Thoracic aorta (tissue), 2 donors: ENCODE measurements at places on chromosomes 12 and 14. TPM values are rescaled to one million over a fixed set of nuclear protein-coding genes. Genes with fewer than 3 reads are reported as not detected.
A peak's percentile ranks its signal among the peaks of the same experiment; 100 is the strongest.

The ACOT4 gene
- 1.3 TPM for total RNA-seq

The FOXN4 gene
- total RNA-seq: not detected

The CNTN1 gene
- total RNA-seq: 42.8 TPM

The CLBA1 gene
- total RNA-seq: 4.6 TPM

The PAPLN gene
- total RNA-seq: 10.0 TPM

The TAS2R43 gene
- total RNA-seq: 2.7 TPM

The OTUB2 gene
- total RNA-seq: 0.14 TPM

The NCOR2 gene
- 229 TPM for total RNA-seq

The PTCSC3 gene
- total RNA-seq: not detected

The NKX2-1 gene
- total RNA-seq: not detected

The BDKRB1 gene
- not detected for total RNA-seq

The KDM5A gene
- 57.7 TPM for total RNA-seq

The PAX9 gene
- 0.21 TPM for total RNA-seq

The TTC7B gene
- 56.3 TPM for total RNA-seq

The SMOC1 gene
- total RNA-seq: 25.2 TPM

The NANOG gene
- total RNA-seq: 0.35 TPM

DNA sequence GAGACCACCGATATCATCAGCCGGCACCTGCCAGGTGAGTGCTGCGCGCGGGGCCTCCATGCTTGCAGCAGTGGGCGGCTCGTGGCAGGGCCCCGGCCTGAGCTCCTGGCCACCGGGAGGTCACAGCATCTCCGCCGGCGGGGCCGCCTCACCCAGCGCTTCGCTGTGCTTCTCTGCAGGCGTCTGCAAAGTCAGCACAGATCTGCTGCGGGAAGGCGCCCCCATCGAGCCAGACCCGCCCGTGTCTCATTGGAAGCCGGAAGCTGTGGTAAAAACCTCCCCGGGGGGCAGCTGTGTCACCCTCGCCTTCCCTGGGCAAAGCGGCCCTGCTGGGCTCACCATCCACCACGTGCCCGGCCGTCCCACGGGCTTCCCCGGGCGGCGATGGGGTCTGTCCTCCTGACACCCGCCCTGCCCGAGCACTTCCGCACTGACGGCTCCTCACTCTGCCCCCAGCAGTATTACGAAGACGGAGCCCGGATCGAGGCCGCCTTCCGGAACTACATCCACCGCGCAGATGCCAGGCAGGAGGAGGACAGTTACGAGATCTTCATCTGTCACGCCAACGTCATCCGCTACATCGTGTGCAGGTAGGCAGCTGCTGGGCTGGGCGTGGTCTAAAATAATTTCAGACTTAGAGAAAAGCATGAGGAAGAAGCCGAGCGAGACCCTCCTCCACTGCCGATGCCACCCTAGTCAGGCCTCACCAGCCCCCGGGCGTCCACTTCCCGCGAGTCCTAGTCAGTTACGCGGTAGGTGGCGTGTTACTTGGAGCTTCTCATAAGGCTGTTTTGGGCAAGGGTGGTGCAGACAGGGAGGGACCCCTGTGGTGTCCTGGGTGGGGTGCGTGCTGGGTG, 7.1 kb downstream of the PGAM5 start:
- DNase-seq: no peak

GRCh38 chr14:73968885-73969284, 18.8 kb downstream of the COQ6 start:
- no peak for DNase-seq

DNA sequence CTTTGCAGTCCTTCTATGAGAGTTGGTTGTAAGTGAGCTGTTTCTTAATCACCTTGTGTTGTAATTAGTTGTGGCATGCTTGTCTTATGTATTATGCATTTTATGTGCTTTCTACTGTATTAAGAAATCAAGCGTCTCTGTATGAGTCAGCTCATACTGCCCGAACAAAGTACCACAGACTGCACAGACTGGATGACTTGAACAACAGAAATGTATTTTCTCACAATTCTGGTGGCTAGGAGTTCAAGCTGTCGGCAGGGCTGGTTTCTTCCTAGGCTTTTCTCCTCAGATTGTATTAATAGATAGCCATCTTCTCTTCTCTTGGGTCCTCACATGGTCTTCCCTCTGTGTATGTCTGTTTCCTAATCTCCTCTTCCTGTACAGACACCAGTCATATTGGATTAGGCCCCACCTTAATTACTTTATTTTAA, 77.7 kb downstream of the FLRT2 start:
- DNase-seq: no peak

DNA sequence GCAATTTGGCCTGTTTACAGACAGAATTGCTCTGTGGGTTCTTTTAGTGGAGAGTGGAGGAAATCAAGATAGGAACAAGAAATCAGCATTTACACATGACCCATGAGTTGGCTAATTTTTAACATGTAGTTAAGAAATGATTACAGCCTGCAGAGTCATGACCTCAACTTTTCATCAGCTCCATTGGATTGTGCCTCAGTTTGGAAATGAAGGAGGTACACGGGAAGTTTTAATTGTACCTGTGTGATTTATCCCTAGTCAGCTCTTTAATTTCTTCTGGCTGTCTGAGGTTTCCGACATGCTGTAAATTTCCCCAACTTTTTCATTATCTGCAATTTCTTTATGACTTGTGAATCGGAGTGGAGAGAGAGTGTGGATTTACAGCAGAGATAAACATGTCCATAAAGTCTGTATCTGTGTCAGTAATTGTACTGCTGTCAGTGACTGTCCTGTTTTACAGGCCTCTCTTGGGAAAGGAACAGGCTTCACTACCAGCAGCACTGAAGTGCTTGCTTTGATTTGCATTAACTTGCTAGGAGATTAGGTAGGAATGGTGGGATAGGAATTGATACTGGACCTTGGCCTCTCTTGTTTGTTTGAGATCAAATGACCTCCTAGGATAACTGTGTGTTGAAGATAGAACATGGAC, 49.2 kb downstream of the LIN52 start:
- no peak for DNase-seq

DNA sequence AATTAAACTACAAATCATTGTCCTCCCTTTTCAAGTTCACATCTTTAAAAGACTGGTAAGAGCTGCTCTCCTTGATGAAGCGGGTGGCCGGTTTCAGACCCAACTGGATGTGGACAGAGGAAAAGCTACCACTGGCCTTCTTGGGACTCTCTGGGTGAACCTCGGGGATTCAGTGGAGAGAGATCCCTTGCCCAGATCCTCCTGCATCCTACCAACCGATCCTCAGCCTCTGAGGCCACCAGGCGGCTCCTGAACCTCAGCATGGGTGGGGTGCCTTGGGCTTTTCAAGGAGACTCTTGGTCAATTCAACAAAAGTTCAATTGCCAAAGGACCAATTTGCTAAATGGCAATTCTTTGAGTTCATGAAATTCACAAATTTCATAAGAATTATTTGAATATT, 84.5 kb downstream of the ZFP36L1 start:
- DNase-seq: no peak

GRCh38 chr12:123164710-123165261, 13.9 kb upstream of the PITPNM2 start:
- no peak for DNase-seq

GRCh38 chr12:94640134-94640928, 10.0 kb downstream of the TMCC3 start:
- DNase-seq: no peak

- no peak for DNase-seq
Measured at GRCh38 chr14:73276836-73277235, 39.5 kb downstream of the PAPLN start.

DNA sequence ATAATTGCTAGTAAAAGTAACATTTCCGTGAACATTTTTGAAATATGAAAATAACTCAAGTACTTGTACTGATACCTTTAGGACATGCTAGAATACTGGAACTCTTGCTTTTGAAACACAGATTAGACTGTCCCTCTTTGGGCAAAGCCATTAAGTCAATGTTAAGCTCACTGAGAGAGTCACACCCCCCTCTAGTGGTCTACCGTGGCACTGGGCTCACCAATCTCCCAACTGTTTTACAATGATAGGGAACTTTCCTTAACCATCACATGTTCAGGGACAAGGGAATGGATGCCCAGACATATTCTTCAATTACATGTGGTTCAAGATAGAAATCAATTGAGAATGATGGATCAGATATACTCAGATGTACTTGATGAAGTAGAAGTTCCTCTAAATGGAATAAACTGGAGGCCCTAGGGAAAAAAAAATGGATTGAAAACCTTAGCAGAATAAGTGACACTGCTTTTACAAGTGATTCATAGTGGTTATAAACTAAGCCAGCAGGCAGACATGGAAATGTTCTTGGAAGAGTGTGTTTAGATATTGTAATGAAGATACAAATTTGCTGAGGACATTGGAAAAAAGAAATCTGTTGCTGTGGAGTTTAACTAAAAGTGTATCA, 17.8 kb downstream of the NANOG start:
- DNase-seq: no peak

GRCh38 chr12:6330999-6331714, 10.7 kb downstream of the TNFRSF1A start:
- no peak for DNase-seq

DNA sequence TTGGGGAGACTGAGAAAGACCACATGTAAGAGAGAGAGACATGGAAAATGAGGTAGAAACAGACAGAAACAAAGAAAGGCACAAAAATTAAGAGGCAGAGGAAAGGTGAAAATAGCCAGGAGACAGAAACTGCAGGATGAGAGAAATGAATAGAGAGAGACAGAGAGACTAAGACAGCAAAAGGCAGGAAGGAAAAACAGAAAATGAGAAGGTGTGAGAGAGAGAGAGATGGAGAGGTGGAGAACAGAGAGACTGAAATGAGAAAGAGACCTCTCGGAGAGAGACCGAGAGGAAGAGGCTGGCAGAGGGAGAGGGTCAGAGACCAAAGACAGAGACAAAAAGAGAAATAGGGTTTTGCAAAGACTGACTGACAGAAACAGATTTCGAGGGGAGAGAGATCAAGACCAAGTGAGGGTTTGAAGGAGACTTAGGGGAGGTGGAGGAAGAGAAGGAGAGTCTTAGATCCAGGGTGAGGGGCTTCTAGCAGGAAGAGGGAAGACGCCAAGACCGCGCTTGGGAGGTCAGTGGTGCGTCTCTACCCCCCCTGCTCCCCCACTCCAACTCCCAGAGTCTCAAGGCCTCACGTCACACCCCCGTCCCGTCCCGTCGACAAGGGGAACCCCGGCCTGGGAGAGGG, 1.1 kb upstream of the AQP5 start:
- no peak for DNase-seq

- no peak for DNase-seq
Measured at GRCh38 chr14:64698903-64699302, 5.3 kb upstream of the PLEKHG3 start.

DNA sequence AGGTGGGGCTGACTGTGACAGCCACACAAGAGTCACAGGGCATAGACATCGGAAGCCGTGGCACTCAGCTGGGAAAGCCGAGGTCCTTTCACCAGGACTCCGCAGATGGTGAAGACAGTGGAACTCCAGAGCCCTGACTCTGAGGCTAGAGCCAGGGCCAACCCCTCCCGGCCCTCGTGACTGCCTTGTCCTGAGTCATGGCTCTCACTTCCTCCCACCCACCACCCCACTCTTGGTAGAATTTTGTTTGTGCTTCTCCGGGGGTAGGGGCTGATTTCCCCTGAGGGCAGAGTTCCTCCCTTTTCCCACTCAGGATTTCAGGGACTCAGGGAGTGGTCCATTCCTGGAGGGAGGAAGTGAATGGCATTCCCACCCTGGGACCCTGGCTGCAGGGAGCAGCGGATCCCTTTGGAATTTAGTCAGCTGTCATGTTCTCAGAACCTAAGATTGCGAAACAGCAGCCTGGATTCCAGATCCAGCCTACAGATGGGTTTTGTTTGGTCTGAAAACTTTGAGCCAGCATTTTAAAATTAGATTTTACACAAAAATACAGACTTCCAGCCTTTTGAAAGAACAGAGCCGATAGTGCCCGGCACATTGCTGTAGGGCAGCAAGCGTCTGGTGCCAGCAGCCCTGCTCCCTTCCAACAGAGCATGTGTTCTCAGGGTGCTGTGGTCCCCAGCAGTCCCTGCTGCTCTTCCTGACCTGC, 50.7 kb downstream of the TPCN1 start:
- DNase-seq: peak; percentile 59

DNA sequence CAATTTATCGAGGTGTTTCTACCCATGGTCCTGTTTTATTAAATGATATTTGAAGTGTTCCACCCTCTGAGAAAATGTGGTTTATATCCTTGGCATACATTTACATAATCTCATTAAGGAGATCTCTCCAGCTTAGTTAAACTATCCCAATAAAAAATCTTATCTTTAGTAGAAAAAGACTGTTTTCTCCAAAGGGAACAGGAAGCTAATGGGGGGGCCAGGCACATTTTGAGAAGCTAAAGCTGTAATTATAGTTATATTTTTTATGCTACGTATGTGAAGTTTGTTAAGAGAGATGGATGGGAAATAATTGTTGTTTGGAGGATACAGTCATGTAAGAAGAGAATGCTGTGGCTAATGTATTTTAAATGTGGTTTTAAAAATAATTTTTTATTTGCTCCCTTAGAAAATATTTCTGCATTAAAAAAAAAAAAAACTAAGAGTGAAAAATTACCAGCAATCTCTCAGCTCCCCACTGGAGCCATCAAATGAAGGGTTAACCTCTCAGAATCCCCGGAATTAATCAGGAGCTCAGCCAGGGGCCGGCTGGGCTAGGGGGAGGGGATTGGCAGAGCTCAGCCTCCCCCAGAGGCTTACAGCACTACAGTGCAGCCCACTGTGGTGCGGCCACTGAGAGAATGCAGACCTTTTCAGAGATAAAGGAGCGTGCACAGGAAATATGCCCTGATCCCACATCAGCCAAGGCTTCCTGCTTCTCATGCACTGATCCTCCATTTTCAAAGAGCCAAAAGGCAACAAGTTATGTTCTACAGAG, 185.8 kb downstream of the EGLN3 start:
- no peak for DNase-seq

- DNase-seq: no peak
Measured at GRCh38 chr12:91639327-91639726, 456.7 kb upstream of the DCN start.

- no peak for DNase-seq
Measured at GRCh38 chr12:114655934-114656749, 27.8 kb downstream of the TBX3 start.

DNA sequence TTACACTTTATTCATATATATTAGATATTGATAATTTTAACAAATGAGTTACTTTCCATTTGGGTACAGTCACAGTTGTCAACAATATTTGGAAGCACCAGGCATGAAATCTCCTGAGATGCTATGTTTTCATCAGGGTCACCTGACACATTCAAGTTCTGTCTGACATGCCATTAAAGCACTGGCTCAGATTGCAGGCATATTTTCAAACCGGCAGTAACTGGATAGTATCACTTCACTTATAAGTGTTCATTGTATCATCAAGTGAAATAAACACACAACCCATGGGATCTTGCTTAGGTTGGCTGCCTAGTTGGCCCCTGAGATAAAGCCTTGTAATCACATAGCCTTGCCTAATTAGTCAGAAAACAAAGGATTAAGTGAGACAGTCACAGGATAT, 4.8 kb downstream of the IFNG start:
- no peak for DNase-seq

- no peak for DNase-seq
Measured at GRCh38 chr12:76568888-76569551, 9.4 kb upstream of the OSBPL8 start.

- DNase-seq: no peak
Measured at GRCh38 chr14:63045612-63046320, 508 bp upstream of the KCNH5 start.

GRCh38 chr12:1706632-1706980, 15.7 kb downstream of the ADIPOR2 start:
- no peak for DNase-seq
